ENCODE measurements at places on chromosomes 4 and X. TPM values are rescaled to one million over a fixed set of nuclear protein-coding genes. Genes with fewer than 3 reads are reported as not detected.

GPR82 gene
- not detected for total RNA-seq

DNA sequence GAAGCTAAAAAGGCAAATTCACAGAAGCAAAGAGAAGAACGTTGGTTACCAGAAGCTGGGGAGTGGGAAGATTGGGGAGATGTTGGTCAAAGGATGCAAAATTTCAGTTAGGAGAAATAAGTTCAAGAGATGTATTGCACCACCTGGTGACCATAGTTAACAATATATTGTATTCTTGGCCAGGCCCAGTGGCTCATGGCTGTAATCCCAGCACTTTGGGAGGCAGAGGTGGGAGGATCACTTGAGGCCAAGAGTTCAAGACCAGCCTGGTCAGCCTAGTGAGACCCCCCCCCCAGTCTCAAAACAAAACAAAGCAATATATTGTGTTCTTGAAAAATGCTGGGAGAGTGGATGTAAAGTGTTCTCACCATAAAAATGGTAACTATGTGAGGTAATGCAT lies 67.9 kb downstream of the TAB3 start:
- no peak for DNase-seq

TRIM61 gene
- total RNA-seq, result not detected

DNA sequence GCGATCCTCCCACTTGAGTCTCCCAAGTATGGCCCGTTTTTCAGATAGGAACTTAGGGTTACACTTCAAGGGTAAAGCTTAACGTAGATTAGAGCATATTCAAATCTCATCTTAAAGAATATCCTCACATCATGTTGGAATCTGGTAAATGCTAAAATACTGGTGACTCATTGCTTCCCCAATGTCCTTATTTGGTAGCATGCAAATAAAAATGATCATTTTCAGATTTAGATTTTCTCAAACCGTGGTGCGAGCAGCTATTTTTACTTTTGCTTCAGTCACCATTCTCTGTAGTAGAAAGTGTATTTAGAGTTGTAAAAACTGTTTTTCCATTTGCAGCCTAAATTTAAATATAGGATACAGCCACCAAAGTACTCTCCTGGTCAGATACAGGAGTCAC lies 101.5 kb upstream of the MAML3 start:
- no peak for DNase-seq

PFKFB1 gene
- not detected for total RNA-seq

MAOA gene
- total RNA-seq, result 0.47 TPM

CTAG2 gene
- total RNA-seq, result 4.2 TPM

DNA sequence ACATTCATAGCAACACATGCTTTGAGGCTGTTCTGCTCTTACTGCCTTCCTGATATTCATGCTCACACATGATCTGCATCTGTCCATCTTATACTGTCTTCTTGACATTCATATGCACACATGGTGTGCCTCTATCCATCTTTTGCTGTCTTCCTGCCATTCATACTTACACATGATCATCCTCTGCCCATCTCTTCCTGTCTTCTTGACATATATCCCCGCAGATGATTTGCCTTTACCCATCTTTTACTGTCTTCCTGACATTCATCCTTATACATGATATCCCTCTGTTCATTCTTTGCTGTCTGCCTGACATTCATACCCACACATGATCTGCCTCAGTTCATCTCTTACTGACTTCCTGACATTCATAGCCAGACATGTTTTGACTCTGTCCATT lies 36.8 kb downstream of the SCML1 start:
- DNase-seq, result no peak

DNA sequence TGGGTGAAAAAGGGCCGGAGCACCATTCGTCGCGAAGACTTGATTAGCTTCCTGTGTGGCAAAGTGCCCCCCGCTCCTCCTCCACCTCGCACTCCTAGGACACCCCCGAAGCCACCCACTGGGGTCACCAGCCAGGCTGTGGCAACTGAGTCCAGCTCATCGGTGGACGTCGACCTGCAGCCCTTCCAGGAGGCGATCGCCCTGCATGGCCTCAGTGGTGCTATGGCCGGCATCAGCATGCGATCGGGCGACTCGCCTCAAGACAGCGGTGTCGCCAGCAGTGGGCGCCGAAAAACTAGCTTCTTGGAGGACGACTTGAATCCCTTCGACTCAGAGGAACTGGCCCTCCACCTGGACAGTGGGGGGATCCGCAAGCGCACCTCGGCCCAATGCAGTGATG lies 126.8 kb upstream of the CXorf66 start:
- DNase-seq, result no peak

DNA sequence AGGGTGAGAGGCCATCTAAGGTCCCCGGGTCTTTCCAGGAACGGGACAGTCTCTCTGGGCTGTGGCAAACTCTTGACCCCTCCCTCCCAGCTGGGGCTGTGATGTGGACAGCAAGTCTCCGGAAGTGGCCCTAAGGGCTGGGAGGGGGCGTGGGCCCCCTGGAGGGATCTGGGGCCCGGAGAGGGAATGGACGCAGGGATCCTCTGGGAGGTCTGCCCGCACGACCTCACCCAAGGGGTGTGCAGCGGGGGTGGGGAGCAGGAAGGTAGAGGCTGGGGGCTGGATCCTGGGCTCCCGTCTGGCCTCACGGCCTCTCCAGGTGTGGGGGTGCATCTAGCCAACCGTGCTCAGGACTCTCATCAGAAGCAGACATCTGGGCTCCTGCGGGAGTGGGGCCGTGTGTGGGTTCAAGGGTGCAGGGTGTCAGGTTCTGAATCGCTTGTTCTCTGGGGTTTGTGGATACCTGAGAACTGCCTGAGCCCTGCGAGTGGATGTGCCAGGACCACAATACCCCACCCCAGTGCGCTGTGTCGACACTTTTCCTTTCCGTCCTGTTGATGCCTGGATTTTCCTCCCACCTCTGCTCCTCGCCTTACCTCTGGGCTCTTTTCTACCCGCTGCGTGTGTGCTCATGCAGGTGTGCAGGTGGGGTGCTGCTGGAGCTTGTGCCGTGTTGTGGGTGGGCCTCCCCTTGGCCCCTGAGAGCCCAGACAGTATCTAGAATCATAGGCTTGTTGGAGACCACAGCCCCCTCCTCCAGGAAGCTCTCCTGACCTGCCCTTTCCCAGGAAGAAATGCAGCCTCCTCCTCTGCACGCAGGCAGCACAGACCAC lies 915 bp downstream of the CPZ start:
- peak; percentile 41 for DNase-seq

GRCh38 chr4:184234155-184234554 lies 16.5 kb upstream of the ENPP6 start:
- no peak for DNase-seq

GRCh38 chr4:35653451-35653850 lies 590.9 kb downstream of the ARAP2 start:
- no peak for DNase-seq

DNA sequence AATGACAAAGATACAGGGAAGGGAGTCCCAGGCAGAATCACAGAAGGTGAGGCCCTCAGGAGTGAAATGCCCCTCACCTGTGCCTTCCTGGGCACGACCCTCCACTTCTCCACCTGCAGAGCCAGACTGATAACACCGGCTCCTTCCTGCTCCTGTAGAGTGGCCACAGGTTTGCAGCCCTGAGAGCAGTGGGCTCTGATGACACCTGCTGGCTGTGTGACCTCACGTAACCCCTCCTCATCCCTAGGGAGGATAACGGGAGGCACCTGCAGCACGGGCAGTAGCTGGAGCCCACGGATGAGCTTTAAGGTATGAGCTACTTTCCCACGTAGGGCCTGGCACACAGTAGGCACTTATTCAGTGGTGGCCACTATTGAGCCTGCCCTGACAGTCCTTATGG lies 25.5 kb upstream of the MAN2B2 start:
- DNase-seq, result no peak

DNA sequence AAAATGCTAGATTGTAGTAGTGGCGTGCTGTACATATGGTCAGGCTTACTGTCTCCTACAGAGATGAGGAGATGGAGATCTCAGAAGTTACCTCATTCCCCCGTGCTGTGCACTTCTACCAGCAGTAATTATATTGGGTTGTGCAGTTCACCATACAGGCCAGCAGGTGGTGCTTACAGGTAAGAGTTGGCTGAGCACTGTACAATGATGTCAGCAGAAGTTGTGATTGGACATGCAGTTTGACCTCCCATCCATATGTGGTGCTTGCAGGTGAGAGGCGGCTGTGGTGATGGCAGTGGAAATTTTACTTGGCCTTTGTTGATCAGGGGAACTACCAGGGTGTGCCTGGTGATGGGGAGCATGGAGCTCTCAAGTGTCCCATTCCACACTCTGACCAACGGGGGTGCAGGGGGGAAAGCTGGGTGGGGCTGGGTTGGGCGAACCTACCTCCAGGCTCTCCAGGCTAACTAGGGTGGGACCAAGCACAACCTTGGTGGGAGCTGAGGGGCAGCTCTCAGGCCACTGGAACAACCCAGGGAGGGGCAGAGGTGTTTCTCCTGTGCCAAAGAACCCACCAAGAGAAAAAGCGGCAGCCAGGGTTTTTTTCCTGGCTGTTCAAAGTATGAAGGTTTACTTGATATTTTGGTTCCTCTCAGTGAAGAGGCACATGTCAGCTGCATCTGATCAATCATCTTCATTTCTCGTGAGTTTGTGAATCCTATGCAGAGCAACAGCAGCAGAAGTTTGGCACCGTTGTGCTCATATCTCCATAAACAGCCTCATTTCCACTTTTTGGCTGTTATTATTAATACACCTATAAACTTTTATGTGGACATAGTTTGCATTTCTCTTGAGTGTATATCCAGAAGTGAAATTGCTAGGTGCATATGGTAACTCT lies 73.8 kb upstream of the FREM3 start:
- DNase-seq, result peak; percentile 73

GRCh38 chr4:123553279-123553678 lies 156.7 kb downstream of the SPRY1 start:
- no peak for DNase-seq

GRCh38 chr4:24089851-24090534 lies 200.1 kb upstream of the PPARGC1A start:
- DNase-seq, result no peak

DNA sequence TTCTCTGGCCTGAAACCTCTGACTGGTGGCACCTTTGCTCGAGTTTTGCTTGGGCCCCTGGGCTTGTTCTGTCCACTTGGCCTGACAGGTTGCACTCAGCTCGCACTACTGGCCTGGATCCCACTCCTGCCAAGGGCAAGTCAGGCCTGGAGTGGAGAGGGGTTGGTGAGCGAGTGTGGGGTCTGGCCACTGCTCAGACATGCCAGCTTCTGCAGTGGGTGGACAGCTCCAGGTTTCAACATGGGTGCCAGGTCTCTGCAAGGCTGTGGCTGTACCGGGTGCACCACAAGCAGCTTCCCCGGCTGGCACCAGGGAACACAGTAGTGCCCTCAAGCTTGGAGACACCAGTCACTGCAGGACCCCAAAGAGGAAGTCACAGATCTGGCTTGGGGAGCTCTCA lies 91.6 kb upstream of the CXorf51A start:
- no peak for DNase-seq

- peak; percentile 59 for DNase-seq
Observed at GRCh38 chrX:72297953-72298730, 7.6 kb downstream of the CITED1 start.

GRCh38 chr4:17613761-17614415 lies 553 bp upstream of the MED28 start:
- DNase-seq, result no peak

DNA sequence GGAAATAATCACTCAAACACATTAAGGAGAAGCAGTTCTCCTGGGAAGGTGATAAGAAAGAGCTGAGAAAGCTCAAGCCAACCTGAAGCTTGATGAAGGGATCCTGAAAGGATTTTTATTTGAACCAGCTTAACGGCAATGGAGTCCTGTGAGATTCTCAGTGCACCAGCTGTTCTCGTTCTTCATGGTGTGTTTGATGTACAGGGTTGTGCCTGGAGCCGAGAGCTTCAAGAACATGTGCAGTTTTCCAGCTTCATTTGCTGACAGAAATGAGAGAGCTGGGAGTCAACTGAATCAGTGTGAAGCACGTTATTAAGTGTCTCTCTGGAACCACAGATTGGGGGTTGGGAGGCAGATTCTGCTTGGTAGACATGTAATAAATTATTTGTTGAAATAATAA lies 115.7 kb downstream of the ANKRD50 start:
- peak; percentile 94 for DNase-seq

GRCh38 chr4:185859111-185859510 lies 47.1 kb upstream of the SORBS2 start:
- DNase-seq, result no peak

PROM1 gene
- total RNA-seq, result 23.0 TPM

DNA sequence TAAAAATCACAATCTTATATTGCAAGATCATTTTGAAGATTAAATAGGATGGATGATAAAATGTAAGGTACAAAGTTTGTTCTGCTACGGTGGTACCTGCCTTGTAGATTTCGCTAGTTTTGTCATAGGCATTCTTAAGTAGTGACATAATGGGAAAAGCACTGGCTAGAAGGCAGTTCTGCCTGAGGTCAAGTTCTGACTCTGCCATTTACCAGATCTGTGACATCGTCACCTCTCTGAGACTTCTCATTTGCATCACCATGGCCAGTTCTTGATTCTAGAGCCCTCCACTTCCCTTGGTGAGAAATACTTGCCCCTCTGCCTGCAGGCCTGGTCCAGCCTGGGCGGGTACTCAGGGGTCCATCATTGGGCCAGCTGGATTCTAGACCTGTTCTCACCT lies 85.2 kb downstream of the HS3ST1 start:
- DNase-seq, result no peak

MAGEB10 gene
- not detected for total RNA-seq

DNA sequence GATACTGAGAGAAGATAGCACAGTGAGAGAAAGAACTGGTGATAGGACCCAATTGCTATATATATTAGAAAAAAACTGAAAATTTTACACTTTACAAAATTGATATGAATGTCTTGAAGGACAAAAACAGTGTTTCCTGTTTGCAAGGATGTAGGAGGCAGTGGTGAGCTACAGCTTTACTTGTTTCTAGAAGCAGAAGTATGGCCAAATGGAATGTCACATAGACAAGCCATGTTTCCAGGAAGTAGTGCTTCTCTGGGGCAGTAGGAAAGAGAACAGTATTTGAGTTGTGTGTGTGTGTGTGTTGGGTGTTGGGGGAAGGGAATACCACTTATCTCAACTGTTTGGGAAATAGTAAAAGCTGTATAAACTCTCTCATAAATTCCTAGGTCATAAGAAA lies 60.9 kb upstream of the IBSP start:
- no peak for DNase-seq

GRCh38 chrX:7689791-7690412 lies 153.1 kb upstream of the VCX start:
- no peak for DNase-seq

YIPF6 gene
- 34.2 TPM for total RNA-seq

GABRE gene
- 9.6 TPM for total RNA-seq

DNA sequence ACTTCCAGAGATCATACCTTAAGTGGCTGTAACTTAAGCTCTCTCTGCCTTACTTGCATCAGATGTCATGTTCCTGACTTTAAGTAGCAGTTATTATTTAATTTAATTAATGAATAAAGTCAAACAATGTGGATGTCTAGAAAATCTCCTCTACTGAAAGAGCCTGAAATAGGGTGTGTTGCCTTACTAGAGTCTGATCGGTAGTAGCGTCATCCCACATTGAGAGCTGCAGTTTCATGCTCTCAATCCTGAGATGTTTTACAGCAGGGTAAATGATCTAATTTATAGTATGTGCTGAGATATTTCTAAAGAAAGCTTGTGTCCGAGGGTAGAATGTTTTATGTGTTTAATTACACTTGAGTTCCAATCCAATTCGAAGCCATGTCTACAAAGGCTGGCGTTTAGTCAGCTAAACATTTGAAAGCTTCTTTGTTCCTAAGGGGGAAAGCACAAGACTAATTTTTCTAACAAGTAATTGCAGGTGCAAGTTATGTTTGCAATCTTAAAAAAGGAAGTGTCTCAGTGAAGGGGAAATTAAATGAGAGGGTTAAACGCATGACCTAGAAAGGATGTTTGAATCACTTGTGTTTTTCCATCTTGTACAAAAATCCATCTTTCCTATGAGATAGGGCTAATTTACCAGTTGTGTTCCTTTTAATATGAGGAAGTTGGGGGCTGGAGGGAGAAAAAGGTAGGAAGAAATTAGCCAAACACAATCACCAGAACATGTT lies 391.0 kb upstream of the MAGEB2 start:
- DNase-seq, result no peak

All from SJCRH30 (cell line).